ENCODE measurements at places on chromosomes 7 and 10. TPM values are rescaled to one million over a fixed set of nuclear protein-coding genes. Genes with fewer than 3 reads are reported as not detected.

DNA sequence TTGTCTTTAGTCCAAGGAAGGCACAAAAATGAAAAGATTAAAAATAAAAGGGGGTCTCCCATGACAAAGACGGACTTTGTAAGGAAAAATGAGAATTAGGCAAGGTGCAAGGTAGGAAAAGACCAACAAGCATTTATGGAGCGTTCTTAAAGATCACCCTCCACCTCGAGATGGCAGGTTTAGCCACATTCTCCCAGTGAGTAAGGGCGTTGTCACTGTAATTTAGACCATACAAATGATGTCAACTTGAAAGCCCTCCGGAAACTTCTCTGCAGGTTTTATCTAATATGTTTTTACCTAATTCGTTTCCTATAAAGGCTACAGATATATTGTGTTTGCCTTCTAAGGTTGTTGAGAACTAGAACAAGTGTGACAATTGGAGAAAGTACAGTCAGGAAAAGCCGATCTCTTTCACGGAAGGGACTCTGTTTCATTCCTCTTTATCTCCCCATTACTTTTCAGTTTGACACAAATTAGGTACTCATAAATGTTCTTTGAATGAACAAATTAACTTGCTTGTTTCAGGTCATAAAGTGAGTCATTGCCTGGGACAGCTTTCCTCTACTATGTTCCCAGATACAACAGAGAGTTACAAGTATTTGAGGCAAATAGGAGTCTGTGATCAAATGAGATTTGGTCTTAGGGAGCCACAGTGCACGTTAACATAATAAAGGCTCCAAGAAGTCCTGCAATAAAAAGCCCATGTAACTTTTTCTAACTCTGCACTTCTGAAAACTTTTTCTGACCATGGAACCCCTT lies 102.6 kb upstream of the HABP2 start:
- H3K4me3 ChIP-seq = no peak overlapping the region
- no peaks in the 10 kb centered on the region for H3K4me1 ChIP-seq
- H3K27ac ChIP-seq = no peak overlapping the region
- no peaks in the 10 kb centered on the region for H3K36me3 ChIP-seq
- DNase-seq = no peak
- H3K27me3 ChIP-seq = no peaks in the 10 kb centered on the region

- H3K4me3 ChIP-seq = no peak overlapping the region
- H3K4me1 ChIP-seq = no peaks in the 10 kb centered on the region
- H3K36me3 ChIP-seq = no peaks in the 10 kb centered on the region
- H3K27me3 ChIP-seq = no peaks in the 10 kb centered on the region
- no peak overlapping the region for H3K27ac ChIP-seq
- DNase-seq = no peak
These were observed 322.4 kb downstream of the HGF start for GRCh38 chr7:81447351-81447952.

- H3K27me3 ChIP-seq = no peaks in the 10 kb centered on the region
- H3K4me1 ChIP-seq = no peaks in the 10 kb centered on the region
- no peak for DNase-seq
- H3K4me3 ChIP-seq = no peak overlapping the region
These were observed 227.2 kb upstream of the PITRM1 start for GRCh38 chr10:3399756-3400155.

- H3K36me3 ChIP-seq = no peaks in the 10 kb centered on the region
- H3K4me1 ChIP-seq = peaks cover 31% of the 10 kb centered on the region
- H3K4me3 ChIP-seq = no peak overlapping the region
- no peaks in the 10 kb centered on the region for H3K27me3 ChIP-seq
These were observed 92.8 kb downstream of the TCF7L2 start for GRCh38 chr10:113042868-113043267.

DNA sequence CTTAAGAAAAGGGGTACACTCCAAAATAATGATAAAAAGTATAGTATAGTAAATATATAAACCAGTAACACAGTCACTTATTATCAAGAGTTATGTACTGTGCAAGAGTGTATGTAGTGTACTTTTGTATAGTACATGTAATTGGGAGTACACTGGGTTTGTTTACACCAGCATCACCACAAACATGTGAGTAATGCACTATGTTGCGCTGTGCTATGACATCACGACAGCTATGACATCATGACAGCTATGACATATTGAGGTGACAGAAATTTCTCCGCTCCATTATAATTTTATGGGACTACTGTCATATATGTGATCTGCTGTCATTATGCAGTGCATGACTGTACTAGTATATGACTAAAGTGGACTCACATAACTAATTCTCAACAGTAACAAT lies 84.6 kb downstream of the KMT2C start:
- no peak overlapping the region for H3K4me3 ChIP-seq
- H3K4me1 ChIP-seq = peaks cover 19% of the 10 kb centered on the region
- no peak overlapping the region for H3K27ac ChIP-seq
- H3K36me3 ChIP-seq = no peaks in the 10 kb centered on the region

DNA sequence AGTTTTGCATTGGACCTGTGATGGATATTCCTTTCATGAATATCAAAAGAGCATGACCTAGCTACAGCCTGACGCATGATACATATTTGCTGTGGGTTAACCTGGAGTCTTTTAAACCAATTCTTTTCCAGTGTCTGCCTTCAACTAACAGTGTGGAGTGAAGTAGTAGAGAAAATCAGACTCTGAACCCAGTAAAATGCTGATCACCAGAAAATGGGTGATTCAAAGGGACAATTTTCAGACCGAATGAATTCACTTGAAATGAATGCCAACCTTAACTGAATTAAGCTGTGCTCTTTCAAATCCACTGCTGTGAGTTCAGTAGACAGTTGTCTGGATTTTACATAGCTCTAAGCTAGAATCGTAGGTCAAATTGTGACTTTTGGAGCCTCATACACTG lies 123.0 kb downstream of the CDK14 start:
- no peak overlapping the region for H3K27ac ChIP-seq
- no peaks in the 10 kb centered on the region for H3K4me1 ChIP-seq
- no peak for DNase-seq

GRCh38 chr7:35485436-35485835 lies 209.5 kb downstream of the HERPUD2 start:
- H3K27me3 ChIP-seq = no peaks in the 10 kb centered on the region
- no peak overlapping the region for H3K4me3 ChIP-seq
- no peak overlapping the region for H3K27ac ChIP-seq
- H3K36me3 ChIP-seq = no peaks in the 10 kb centered on the region
- H3K4me1 ChIP-seq = no peaks in the 10 kb centered on the region

DNA sequence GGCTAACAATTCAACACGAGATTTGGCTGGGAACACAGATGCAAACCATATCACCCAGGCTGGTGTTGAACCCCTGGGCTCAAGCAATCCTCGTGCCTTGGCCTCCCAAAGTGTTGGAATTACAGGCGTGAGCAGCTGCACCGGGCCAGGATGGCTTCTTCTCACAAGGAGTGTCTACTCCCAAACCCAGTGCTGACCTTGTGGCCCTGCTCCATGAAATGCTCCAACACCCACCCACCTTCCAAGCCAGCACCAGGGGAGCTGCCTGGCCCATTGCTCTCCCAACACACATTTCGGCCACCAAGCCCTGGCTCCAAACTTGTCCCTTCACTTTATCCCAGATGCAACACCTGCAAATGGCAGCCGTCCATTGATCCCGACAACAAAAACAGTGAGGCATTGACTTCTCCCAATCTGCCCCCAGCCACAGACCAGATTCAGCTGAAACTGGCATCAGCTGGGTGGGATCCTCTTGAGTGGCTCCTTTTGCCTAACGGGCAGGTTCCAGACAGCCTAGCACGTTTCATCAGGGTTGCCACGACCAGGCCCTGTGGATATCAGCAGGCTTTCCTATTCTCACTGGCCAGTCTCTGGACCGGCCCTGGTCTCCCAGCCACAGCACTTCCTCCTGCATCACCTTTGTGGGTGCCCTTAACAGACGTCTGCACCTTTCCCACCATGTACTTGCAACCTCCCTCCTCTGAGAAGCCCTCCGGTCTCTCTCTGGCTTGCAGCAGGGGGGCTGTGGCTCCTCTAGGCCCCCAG lies 105.7 kb upstream of the CARD11 start:
- no peak overlapping the region for H3K4me3 ChIP-seq
- no peaks in the 10 kb centered on the region for H3K27me3 ChIP-seq
- no peaks in the 10 kb centered on the region for H3K36me3 ChIP-seq
- H3K27ac ChIP-seq = no peak overlapping the region
- H3K4me1 ChIP-seq = no peaks in the 10 kb centered on the region
- peak; percentile 29 for DNase-seq

The ANXA8 gene
- 0.16 TPM for total RNA-seq

The CLEC2L gene
- not detected for total RNA-seq
